ENCODE measurements at places on chromosomes 13 and 19.

GRCh38 chr13:50156140-50156539 lies 140.9 kb downstream of the KCNRG start:
- H3K4me1 ChIP-seq = no peaks in the 10 kb centered on the region
- DNase-seq = no peak
- no peaks in the 10 kb centered on the region for H3K36me3 ChIP-seq

- DNase-seq = no peak
- no peak overlapping the region for H3K4me3 ChIP-seq
- H3K4me1 ChIP-seq = no peaks in the 10 kb centered on the region
- peaks cover 71% of the 10 kb centered on the region for H3K36me3 ChIP-seq
- H3K27ac ChIP-seq = no peak overlapping the region
- no peaks in the 10 kb centered on the region for H3K27me3 ChIP-seq
Measured at GRCh38 chr13:114303700-114304327, 10.5 kb upstream of the CHAMP1 start.

GRCh38 chr19:16627193-16627927 lies 644 bp downstream of the MED26 start:
- H3K36me3 ChIP-seq = peaks cover 23% of the 10 kb centered on the region
- no peak for DNase-seq
- H3K4me3 ChIP-seq = peak overlapping the region; percentile 74

DNA sequence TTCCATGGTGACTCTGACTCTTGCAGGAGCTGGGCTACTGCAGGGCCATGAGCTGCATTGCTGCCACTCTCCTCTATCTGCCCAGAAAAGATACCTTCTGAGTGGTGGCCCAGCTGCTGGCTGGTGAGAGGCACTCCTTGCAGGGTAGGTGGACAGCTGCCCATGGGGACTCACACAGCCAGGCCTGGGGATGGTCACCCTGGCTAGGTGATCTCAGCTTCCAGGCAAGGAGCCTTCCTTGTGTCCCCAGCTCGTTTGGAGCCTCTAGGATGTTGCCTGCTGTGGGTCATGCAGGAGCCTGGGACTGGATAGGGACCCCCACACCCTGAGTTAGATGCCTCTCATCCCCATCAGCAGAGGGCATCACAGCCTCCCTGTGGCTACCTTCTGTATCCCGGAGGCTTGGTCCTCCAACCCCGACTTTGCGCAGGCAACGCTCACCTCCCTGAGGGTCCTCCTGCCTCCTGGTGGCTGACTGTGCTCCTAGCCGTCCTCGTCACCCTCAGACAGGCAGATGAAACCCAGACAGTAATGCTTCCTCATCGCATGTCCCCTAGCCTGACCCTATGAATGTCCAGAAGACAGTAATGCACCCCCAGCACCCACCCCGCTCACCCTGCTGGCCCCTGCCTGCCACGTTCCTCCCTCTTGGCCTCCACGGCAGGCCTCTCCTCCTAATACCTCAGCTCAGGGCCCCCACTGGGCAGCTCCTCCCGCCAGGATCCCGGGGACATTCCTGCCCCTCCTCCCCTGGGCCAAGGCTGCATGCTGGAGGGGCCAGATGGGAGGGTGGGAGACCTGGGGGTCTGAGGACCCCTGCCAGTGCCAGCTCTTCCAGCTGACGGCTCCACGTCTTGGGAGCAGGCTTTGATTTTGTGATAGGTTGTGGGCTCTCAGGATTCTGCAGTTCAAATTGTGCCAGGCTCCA lies 13.6 kb upstream of the ZNF14 start:
- H3K4me3 ChIP-seq = no peak overlapping the region
- H3K4me1 ChIP-seq = no peaks in the 10 kb centered on the region
- no peaks in the 10 kb centered on the region for H3K36me3 ChIP-seq
- H3K27me3 ChIP-seq = no peaks in the 10 kb centered on the region

DNA sequence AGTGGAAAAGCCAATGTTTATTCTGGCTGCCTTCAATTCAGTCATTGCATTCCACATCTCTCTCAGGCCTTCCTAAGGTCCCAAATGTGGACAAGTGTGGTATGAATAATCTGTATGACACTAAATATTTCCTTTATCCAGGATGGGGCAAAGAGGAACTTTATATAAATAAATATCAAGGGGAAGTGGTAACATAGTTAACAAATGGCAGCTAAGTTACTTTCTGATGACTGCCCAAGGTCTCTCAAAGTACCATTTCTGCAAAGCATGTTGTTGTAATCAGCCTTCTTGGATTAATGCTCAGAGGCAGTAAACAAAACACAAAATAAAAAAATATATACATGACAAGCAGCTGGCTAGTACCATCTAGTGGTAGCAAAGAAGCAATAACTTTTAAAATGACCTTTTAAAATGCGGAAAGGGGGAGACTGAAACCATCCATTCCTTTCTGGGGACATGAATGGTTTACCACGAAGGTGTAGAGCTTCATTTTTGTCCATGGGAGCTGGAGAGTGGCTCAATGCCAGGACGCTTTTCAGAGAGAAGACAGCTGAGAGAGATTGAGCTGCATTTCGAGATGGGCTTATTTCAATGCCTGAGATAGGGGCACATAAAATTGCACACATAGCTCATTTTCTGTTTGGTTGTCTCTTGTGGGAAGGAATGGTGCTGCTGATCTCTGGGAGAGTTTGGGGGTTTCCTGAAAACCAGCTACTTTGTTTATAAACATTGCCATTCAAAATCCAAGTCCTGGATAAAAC lies 259.2 kb downstream of the RFC3 start:
- no peak overlapping the region for H3K4me3 ChIP-seq
- H3K27me3 ChIP-seq = no peaks in the 10 kb centered on the region
- H3K36me3 ChIP-seq = no peaks in the 10 kb centered on the region
- DNase-seq = no peak

GRCh38 chr13:84433024-84433423 lies 550.8 kb upstream of the SLITRK1 start:
- DNase-seq = no peak
- no peak overlapping the region for H3K27ac ChIP-seq
- no peaks in the 10 kb centered on the region for H3K36me3 ChIP-seq
- H3K4me3 ChIP-seq = no peak overlapping the region
- H3K27me3 ChIP-seq = no peaks in the 10 kb centered on the region
- H3K4me1 ChIP-seq = no peaks in the 10 kb centered on the region
